ENCODE measurements at places on chromosomes 7 and 10.

DNA sequence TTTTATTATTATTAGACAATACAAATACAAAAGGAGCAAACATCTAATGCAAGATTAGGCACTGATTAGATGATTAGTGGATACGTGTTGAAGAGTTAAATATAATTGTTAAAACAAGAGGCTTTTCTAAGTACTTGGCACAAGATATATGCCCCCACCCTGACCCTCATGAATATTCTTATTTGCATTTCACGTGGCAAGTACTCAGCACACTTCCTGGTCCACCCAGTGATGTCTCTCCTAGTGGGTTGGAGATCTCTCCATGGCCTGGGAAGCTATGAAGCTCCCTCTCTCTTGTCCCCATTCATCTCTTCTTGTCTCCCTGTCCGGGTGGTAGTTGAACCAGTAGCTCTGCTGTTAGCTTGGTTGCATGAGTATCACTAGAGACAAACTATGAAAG lies 375.3 kb downstream of the ADRA2A start:
- DNase-seq: no peak

DNA sequence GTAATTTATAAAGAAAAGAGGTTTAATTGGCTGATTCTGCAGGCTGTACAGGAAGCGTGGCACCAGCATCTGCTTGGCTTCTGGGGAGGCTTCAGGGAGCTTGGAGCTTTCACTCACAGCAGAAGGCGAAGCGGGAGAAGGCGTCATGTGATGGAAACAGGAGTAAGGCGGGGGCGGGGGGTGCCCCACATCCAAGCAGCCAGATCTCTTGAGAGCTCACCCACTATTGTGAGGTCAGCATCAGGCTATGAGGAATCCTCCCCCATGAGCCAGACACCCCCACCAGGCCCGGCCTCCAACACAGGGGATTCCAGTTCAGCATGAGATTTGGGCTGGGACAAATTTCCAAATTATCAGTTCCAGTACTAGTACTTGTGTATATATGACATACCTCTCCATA lies 46.2 kb downstream of the WDR37 start:
- DNase-seq: no peak

GRCh38 chr10:128963211-128964099 lies 503.6 kb upstream of the MGMT start:
- no peak for DNase-seq

DNA sequence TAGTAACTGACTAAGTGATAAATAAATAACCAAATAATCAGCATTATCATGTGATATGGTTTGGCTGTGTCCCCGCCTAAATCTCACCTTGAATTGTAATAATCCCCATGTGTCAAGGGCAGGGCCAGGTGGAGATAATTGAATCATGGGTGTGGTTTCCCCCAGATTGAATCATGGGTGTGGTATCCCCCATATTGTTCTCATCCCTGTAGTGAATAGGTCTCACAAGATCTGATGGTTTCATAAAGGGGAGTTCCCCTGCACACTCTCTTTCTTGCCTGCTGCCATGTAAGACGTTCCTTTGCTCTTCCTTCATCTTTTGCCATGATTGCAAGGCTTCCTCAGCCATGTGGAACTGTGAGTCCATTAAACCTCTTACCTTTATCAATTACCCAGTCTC lies 72.1 kb upstream of the NRP1 start:
- no peak for DNase-seq

DNA sequence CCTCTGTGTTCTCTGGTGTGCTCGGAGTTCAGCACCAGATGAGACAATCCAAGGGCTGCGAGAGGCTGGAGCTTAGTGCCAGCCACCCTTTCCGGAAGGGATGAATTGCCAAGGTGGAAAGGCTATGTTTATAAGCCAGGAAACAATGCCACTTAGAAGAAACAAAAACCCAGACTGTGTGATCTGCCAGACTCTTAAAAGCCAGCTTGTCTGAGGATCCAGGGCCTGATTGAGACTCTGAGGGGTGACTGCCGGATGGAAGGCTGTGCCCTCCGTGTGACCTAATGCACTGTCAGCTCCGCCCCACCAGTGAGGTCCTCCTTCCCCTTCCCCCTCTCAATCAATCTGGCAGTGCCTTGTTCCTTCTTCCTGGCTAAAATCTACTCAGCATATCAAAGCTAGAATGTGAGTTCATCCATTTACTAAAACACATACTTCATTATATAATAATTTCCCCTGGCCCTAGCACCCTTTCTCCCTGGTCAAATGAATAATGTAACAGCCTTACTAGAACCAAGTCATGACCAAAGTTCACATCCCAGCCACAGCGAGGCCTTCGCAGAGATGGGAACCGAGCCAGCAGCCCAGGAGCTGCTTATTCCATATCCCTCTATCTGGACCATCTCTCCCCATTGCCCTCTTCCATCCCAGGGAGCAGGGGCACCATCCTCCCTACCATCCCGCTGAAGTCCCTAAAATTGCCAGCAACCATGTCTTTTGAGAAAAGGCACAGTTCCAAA lies 25.5 kb downstream of the FAM107B start:
- DNase-seq: peak; percentile 13

GRCh38 chr7:153886506-153887441 lies 165.4 kb upstream of the DPP6 start:
- peak; percentile 53 for DNase-seq

DNA sequence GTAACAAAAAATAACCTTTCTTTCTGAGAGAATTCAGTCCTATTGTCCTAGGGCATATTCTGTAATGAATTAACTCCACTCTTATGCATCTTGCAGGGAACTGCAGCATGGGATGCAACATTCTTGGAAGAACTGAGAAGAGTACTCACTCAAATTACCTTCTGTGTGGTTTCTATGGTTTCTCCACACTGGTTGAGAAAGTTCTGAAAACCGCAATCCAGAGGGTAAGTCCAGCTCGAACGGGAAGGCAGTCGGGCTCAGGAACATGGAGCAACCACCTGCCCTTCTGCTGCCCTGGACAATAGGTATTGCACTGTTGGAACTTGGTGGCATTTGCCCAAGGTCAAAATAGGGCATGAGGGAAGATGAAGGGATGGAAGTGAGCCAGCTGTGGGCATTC lies 59.6 kb upstream of the CDK13 start:
- DNase-seq: no peak

- no peak for DNase-seq
Observed at GRCh38 chr10:3570855-3571266, 214.1 kb downstream of the KLF6 start.

DNA sequence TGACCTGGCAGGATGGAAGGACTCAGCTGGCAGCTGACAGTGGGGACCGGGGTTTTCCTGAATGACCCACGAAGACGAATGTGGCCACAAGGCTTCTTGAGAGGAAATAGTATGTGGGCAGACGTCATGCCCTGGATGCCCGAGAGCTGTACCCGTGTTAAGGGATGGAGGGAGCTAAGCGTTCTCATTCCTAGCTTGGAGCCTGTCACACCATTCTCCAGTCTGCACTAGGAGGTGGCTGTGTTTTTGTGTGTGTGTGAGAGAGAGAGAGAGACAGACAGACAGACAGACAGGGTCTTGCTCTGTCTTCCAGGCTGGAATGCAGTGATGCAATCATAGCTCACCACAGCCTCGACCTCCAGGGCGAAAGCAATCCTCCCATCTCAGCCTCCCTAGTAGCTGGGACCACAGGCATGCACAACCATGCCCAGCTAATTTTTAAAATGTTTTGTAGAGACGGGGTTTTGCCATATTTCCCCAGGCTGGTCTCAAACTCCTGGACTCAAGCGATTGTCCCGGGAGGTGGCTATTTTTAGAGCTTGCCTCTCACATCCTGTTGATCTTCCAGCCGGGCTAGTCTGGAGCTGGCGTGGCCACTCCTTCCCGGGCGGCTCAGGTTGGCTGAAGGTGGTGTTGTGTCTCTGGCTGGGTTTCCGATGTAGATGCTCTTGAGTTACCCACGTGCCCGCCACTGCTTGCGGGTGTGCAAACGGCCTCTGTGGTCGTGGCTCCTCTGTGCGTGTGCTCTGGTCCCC lies 2.1 kb downstream of the AMZ1 start:
- DNase-seq: no peak

- no peak for DNase-seq
Observed at GRCh38 chr7:150997075-150997511, 6.3 kb downstream of the NOS3 start.

- DNase-seq: no peak
Observed at GRCh38 chr10:31820096-31820495, 108.5 kb downstream of the ARHGAP12 start.

GRCh38 chr7:54701982-54702381 lies 57.0 kb downstream of the SEC61G start:
- DNase-seq: no peak

GRCh38 chr10:128624656-128625530 lies 498.7 kb upstream of the MKI67 start:
- DNase-seq: no peak

DNA sequence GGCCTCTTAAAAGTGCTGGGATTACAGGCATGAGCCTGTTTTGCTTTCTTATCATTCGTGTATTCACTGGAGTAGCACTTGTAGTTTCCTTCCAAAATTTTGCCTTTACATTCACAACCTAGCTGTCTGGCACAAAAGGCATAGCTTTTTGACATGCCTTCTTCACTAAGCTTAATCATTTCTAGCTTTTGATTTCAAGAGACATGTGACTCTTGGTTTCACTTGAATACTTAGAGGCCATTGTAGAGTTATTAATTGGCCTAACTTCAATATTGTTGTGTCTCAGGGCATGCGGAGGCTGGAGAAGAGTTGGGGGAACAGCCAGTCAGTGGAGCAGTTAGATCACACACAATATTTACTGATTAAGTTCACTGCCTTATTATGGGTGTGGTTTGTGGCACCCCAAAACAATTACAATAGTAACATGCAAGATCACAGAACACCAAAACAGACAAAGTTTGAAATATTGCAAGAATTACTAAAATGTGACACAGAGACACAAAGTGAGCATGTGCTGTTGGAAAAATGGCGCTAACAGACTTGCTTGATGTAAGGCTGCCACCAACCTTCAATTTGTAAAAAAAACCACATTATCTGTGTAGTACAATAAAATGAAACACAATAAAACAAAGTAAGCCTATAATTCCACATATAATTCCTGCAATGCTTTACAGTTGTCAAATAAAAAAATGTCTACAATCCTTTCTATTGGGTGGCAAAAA lies 43.1 kb downstream of the BRAF start:
- no peak for DNase-seq

DNA sequence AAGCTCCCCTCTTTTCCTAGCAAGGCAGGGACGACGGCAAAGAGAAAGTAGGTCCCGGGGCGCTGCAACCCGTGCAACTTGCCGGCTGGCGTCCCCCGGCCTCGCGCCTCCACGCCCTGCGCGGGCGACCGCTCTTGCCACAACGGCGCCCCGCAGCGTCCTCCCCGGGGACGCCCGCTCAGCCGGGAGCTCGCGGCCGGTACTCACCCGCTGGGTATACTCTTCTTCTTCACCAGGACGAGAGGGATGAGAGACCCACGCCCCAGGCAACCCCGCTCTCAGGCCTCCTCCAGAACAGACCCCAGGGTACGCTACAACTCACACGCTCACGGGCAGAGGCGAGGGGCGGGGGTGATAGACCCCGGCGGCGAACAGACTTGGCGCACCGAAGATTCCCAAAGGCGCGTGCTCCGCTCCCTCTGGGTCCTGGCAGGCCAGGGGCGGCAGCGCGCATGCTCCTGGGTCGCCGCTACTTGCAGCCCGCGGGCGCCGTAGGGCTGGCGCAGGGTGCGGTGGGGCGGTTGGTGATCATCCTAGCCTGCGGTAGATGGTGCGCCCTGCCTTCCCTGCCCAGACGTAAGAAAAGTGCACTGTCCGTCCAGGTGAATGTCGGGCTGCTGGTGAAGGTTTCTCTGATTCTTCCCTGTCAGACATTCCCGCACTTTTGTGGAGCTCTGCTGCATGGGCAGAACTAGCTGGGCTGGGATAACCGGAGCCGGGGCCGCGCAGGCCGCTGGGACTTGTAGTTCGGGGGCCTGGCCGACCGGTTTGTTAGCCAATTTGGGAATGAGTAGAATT lies at the start of gene CC2D2B:
Gene CC2D2B, plus strand, starts transcription at position 520 of the 798 bp plus-strand sequence. CDS start 3,349 bp downstream, outside the sequence.
- DNase-seq: no peak

GRCh38 chr10:34804306-34804705 lies 10.8 kb downstream of the PARD3 start:
- DNase-seq: no peak

DNA sequence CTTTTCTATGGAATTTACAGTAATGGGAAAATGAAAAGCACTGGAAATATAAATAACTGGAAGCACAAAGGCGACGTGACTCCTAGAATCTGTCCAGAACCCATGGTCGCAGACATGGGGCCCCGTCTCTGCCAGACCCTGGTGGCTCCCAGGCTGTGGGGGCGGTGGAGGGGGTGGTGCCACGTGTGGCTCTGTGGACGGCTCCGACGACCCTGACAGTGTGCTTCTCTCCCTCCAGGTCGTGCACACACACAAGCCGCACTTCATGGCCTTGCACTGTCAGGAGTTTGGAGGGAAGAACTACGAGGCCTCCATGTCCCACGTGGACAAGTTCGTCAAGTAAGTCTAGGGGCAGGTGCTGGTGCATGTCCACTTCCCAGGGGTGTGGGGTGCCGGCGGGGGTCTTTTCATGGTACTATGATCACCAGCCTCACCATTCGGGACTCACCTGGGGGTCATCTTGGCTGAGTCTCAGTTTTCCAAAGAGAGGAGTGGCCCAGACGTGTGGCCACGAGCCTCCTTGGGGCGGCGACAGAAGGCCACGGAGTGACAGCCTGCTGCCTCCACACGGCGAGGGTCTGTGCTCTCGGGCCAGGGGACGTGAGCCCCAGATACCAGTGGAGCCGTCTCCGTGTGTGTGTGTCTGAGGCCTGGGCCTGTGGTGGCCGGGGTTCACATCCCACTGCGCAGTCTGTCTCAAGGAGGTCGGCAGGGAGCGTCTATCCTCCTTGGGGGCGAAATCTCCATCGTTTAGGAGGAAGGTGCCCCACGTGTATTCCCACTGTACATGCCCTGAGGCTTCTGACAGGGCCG lies 108.2 kb downstream of the INPP5A start:
- DNase-seq: no peak

DNA sequence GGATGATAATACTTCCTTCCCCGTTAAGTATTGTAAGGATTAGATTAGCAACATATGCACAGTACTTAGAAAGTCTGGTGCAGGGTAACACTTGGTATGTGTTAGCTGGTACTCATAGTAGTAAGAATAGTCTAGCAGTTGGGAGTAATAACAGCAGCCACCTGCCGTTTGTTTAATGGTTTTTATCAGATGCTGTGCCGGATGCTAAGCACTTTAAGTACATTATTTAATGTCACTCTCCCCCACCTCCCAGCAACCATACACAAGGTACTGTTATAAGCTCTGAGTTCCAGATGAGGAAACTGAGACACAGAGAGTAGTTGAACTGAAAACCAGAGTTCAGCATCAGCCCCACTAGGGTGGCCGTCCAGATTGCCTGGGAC lies 60.1 kb downstream of the ZMIZ1 start:
- no peak for DNase-seq

DNA sequence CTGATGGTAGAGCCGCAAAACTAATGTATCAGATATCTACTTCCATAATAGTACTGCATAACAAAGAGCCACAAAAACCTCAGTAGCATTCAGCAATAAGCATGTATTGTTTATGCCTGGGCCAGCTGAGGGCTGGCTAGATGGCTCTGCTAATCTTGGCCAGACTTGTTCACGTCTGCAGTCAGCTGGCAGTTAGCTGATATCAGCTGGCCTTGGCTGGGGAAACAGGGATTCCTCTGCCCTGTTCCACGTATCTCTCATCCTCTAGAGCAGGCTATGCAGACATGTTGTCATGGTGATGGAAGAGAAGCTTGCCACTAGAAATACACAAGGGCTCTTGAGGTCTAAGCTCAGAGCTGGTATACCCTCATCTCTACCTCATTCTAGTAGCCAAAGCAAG lies 62.9 kb downstream of the GRM8 start:
- DNase-seq: peak; percentile 2
